ENCODE measurements at places on chromosomes 11 and 22. TPM values are rescaled to one million over a fixed set of nuclear protein-coding genes. Genes with fewer than 3 reads are reported as not detected.

The CPSF7 gene
- 82.5 TPM for polyA plus RNA-seq

The TYR gene
- not detected for polyA plus RNA-seq

The C22orf23 gene
- polyA plus RNA-seq = 1.3 TPM

The SLC17A6 gene
- polyA plus RNA-seq = 4.3 TPM

The CD3G gene
- polyA plus RNA-seq = not detected

The ARSA gene
- polyA plus RNA-seq = 41.4 TPM

The CCDC87 gene
- polyA plus RNA-seq = 0.48 TPM

The SLC35E4 gene
- 5.5 TPM for polyA plus RNA-seq

The NXPE4 gene
- not detected for polyA plus RNA-seq

The CCDC116 gene
- polyA plus RNA-seq = 0.28 TPM

The P4HA3 gene
- polyA plus RNA-seq = not detected

The OR5D18 gene
- not detected for polyA plus RNA-seq

The EXPH5 gene
- polyA plus RNA-seq = not detected

The TEF gene
- 4.1 TPM for polyA plus RNA-seq

The TRIM49 gene
- polyA plus RNA-seq = not detected

The FXYD2 gene
- polyA plus RNA-seq = 4.8 TPM

The WEE1 gene
- 8.4 TPM for polyA plus RNA-seq

The SMC1B gene
- polyA plus RNA-seq = not detected

The SCGB1C1 gene
- polyA plus RNA-seq = not detected

The OR52H1 gene
- polyA plus RNA-seq = not detected

The ZW10 gene
- polyA plus RNA-seq = 21.5 TPM

The KRTAP5-10 gene
- polyA plus RNA-seq = not detected

The PHOX2A gene
- not detected for polyA plus RNA-seq

Data from neural cell (in vitro differentiated cells).